Stimulated activated CD8-positive, alpha-beta memory T cell treated with anti-CD3 and anti-CD28 coated beads, Interleukin-15, amount 100 ng/mL, for 4 hours (primary cell): ENCODE measurements at places on chromosomes 12 and 14.
A peak's percentile ranks its signal among the peaks of the same experiment; 100 is the strongest.

- DNase-seq: no peak
Observed at GRCh38 chr14:94393474-94393873, 5.1 kb upstream of the SERPINA1 start.

DNA sequence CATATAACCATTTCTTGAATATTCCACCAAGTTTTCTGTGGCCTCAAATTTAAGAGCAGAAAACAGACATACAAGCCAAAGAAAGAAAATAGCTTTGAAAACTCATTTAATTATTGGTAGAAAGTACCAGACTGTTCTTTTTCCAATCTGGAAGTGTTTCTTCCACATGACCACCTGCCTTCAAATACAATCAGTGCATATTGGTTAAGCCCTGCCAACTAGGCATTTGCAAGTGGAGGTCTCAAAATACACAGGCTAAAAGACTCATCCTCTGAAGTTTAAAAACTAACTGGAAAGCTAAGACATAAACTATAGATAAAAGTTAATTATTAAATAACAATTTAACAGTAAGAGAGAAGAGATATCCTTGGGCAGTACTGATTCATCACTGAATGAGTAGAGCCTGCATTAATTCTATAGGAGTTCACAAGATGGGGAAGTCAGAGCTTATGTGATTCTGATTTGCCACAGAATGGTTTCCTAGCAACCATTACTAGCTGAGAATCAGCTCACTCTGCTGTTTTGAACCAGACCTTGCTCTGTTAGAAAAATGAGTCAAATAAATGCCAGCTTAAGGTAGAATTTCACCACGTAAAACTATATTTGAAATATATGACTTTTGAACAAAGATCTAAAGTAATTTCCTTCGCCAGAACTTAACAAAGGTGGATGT is 433.8 kb downstream of the FUT8 start:
- no peak for DNase-seq

DNA sequence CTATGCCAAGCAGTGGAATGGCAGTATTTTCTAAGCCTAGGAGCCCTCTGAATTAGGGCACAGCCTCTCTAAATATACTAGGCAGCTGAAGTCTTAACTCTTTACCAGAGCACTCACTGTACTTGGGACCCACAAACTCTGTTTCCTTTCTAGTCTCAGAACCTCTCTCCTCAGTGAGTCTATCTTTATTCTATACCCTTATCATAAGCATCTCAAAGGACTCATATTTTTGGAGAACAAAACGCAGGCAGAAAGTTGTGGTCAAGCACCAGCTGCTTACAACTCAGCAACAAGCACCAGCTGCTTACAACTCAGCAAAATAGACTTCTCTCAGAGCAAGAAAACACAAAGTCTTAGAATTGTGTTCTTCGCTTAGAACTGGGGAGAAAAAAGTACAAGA is 993 bp downstream of the CCDC196 start:
- no peak for DNase-seq

GRCh38 chr14:98638366-98638765 is 633.6 kb downstream of the BCL11B start:
- no peak for DNase-seq

- DNase-seq: no peak
Observed at GRCh38 chr12:131793243-131794022, 34.8 kb upstream of the MMP17 start.

GRCh38 chr12:108448246-108448645 is 66.8 kb upstream of the FICD start:
- DNase-seq: no peak

GRCh38 chr14:78010688-78011087 is 159.5 kb upstream of the NRXN3 start:
- no peak for DNase-seq

DNA sequence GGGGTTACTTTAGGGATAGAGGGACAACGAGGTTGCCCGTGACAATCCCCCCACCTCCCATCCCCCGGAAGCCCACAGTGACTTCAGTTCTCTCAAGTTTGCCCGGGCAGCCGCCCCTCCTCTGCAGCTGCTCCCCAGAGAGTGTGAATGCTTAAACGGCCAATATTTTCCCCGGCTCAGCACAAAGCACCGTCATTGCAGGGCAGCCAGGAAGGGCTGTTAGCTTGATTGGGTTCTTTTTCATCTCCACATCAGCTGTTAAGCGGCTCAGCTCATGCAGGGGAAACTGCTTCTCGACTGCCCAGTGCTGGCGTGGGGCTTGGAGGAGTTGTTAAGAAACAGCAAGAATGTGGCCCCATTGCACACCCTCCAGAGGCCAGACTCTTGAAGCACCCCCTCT is 120.5 kb upstream of the NCOR2 start:
- DNase-seq: no peak

DNA sequence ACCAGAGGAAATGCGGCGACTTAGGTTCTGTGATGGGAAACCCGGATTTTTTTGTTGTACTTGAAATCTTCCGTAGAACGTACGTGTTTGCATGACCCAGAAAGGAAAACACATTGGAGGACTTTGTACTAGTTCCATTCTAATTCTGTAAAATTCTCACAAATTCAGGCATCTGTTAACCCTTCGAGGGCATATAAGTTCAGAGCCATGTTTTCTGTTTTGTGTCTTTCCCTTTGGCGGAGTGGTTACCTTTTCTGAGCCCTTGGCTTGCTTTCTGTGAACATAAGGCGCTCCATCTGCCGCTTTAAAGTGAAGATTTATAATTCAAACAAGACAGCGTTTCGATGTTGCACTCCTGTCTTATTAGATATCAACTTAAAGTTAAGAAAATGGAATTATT is 34.2 kb downstream of the BICD1 start:
- DNase-seq: no peak

DNA sequence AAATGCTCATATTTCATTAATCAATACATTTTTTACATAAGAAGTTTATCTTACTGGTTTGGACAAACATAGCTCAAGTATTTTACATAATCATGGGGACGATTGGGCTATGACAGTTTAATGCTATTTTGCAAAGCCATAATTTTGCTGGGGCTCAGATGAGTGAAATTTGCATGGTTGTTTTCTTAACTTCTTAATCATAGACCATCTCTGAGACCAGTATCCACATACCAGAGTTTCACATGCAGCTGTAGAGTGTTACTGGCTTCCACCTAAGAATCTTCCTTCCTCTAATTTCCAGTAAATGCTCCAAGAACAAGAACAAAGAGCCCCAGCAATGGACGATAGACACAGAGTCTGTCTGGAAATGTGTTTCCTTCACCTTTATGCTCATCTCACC is 303.0 kb upstream of the TMEM132C start:
- DNase-seq: no peak

DNA sequence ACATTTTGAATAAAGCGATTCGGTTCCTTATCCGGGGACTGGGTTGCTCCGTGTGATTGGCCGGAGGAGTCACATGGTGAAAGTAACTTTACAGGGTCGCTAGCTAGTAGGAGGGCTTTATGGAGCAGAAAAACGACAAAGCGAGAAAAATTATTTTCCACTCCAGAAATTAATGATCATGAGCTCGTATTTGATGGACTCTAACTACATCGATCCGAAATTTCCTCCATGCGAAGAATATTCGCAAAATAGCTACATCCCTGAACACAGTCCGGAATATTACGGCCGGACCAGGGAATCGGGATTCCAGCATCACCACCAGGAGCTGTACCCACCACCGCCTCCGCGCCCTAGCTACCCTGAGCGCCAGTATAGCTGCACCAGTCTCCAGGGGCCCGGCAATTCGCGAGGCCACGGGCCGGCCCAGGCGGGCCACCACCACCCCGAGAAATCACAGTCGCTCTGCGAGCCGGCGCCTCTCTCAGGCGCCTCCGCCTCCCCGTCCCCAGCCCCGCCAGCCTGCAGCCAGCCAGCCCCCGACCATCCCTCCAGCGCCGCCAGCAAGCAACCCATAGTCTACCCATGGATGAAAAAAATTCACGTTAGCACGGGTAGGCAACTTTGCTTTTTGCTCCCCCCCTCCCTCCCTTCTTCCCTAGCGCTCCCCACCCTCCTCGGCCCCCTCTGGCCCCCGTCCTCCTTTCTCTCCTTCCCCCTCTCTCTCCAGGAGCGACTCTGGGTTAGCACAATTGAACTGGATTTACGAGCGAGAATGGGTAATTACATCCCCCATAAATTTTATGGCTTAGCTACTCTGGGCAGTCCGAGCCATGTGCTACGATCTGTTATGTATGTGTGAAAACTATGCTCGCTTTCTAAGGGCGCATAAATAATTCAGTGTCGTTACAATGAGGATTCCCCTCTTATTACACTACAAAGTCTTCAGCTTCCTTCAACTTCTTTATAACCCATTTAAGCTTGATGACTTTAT is at the start of gene HOXC4:
HOXC4 (plus strand) TSS at position 85 of the 991 bp plus-strand sequence; CDS start at position 173, 88 bp downstream.
- DNase-seq: no peak

- DNase-seq: no peak
Observed at GRCh38 chr12:93812626-93813025, 135.5 kb downstream of the CRADD start.

GRCh38 chr12:29346769-29347421 is 34.1 kb downstream of the ERGIC2 start:
- no peak for DNase-seq

GRCh38 chr12:118436002-118436730 is 59.8 kb downstream of the SUDS3 start:
- no peak for DNase-seq

GRCh38 chr12:52186118-52186840 is 5.5 kb downstream of the KRT80 start:
- no peak for DNase-seq

- DNase-seq: no peak
Observed at GRCh38 chr14:54889919-54890318, 12.7 kb downstream of the GCH1 start.

- no peak for DNase-seq
Observed at GRCh38 chr14:23579739-23580138, 1.1 kb upstream of the JPH4 start.

GRCh38 chr14:104632781-104633180 is 28.2 kb upstream of the TMEM179 start:
- no peak for DNase-seq

DNA sequence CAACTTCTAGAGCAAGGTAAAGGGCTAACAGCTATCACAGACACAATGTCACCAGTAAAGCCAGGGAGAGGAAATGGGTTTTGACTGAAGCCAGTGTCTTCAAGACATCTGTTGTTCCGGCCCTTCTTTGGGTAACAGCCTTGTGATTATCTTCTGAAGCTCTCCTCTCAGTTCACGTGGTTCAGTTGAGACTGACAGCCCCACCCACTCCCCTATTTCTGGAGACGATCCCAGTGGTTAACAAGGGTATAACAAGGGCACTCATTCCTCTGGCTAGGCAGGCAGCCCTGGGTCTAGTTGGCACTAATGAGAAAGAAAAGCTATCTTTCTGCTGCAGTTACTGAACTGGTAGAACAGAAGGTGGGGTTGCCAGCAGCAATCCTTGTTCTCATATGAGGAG is 6.9 kb downstream of the GNPTAB start:
- DNase-seq: peak; percentile 39
